ENCODE measurements at places on chromosomes 12 and 14. TPM values are rescaled to one million over a fixed set of nuclear protein-coding genes. Genes with fewer than 3 reads are reported as not detected.
A peak's percentile ranks its signal among the peaks of the same experiment; 100 is the strongest.

DNA sequence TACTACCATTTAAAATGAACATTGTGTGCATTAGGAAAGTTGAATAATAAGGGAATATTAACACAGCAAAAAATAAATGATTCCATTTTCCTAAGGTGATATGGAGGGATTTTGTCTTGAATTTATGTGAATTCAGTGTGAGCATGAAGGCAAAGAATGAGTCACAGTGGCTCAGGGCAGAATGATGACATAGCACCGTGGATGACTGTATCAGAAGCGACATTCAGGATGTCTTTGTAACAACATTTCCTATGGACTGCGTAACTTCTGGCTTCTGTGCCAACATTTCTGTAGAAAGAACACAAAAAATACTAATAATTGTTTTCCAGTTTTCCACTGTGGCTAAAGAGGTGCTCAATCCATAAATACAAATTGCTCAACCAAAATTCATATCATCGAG is 54.6 kb downstream of the TTC8 start:
- no peak for DNase-seq

DNA sequence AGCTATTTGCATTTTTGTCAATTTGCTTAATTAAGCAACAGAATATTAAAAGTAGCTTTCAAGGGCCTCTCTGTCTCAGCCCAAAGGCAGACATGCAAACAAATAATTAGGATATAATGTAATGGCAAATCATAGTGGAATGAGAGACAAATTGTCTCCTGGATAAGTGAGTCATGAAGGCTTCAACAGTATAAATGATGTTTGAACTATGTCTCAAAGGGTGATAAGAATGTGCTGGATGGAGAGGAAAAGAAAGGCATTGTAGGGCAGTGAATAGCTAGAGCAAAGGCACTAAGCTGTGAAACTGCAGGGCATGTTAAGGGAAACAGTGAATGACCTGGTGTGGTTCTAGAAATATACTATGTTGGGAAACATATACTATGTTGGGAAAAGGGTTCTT is 53.5 kb upstream of the PPP1R12A start:
- DNase-seq = no peak

- peak; percentile 91 for DNase-seq
These were observed 2.3 kb upstream of the HSPB8 start for GRCh38 chr12:119176267-119177055.

GRCh38 chr12:45675534-45675933 is 54.0 kb upstream of the ARID2 start:
- DNase-seq = no peak

RPGRIP1 gene
- not detected for total RNA-seq

Data from uterus (tissue), 4 donors.